AML-193 (cell line): ENCODE measurements at places on chromosomes 16 and 17.

DNA sequence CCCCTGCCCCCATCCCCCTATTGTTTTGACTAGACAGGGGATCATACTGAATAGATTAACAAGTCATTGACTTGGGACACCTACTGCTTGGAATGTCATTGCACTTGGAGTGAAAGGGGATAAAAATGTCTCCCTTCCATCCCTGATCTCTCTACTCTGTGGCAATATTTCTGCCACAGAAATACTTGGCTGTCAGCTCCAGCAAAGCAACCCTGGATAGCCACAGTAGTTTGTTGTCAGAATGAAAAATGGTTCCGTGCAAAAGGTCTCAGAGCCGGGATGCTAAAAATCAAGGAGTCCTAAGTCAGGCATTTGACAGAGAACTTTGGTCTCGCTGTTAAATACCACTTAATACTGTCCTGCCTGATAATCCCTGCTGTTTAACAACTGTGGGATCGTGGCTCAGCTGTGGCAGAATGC, 722.0 kb upstream of the SOX9 start:
- no peak for DNase-seq

- DNase-seq: no peak
Measured at GRCh38 chr17:21201298-21201595, 12.7 kb downstream of the TMEM11 start.

DNA sequence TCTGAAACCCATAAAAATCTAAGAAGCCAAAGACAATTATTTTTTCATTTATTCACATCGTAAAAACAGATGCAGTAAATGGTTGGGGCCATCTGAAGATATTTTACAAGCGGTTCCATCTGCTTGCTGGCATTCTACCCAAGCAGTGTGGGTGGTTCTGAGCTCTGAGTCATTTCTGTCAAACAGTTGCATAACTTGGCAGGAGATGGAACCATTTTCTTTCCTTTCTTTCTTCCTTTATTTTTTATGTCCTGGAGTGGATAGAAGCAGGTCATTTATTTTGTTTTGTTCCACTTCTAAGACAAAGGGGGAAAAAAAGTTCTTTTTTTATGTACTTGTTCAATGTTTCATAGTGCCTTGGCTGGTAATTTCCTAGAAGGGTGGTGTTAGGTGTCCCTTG, 1151.9 kb upstream of the GOT2 start:
- no peak for DNase-seq

DNA sequence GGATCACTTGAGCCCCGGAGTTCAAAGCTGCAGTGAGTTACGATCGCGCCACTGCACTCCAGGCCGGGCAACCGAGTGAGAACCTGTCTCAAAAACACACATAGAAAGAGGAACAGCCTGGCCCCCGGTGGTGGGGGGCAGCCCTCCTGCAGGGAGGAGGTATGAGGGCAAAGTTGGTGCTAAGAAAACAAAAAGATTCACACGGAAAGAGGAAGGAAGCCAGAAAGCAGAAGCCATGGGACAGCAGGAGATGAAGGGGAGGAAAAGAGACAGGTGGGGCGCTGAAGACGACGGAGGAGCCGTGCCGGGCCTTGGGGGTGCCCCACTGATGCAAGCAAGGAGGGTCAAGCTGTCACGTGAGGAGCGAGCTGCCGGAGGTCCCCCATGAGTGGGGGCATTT, 8.2 kb upstream of the C16orf74 start:
- peak; percentile 94 for DNase-seq

- DNase-seq: peak; percentile 85
Measured at GRCh38 chr16:88978608-88979346, 1.8 kb upstream of the CBFA2T3 start.

- DNase-seq: peak; percentile 49
Measured at GRCh38 chr17:37079735-37080134, 131.0 kb downstream of the AATF start.

DNA sequence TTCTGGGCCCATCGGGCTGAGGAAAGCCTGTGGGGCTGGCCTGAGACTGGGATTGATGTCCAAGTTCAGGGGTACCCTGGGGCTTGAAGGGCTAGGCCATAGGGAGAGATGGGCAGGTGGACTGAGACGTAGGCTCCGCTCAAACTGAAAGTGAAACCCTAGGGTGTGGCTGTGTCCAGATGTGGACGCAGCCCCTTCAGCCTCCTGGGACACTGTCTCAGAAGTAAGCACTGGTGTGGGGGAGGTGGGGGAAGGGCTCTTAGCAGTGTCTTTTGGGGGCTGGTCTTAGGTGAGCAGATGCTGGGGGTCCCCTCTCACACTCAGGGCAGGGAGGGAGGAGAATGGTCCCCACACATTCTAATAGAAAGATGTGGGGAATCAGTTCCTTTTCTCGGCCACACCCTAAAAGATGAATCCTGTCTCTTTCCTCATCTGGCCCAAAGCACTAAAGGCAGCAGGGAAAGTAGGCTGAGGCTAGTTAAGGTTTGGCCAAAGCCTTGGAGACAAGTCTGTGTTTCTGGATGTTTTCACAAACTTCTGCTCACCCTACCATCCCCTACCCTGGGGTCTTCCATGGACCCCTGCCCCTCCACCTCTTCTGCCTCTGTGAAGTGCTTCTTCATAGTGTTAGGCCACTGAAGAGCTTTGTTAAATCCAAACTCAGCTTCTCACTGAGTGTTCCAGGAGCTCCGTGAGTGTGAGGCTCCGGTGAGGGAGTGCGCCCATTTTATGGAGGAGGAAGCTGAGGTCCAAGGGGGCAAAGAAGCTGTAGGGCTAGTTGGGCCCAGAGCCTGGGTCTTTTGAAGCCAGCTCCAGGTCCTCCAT, 5.6 kb downstream of the FMNL1 start:
- peak; percentile 50 for DNase-seq

DNA sequence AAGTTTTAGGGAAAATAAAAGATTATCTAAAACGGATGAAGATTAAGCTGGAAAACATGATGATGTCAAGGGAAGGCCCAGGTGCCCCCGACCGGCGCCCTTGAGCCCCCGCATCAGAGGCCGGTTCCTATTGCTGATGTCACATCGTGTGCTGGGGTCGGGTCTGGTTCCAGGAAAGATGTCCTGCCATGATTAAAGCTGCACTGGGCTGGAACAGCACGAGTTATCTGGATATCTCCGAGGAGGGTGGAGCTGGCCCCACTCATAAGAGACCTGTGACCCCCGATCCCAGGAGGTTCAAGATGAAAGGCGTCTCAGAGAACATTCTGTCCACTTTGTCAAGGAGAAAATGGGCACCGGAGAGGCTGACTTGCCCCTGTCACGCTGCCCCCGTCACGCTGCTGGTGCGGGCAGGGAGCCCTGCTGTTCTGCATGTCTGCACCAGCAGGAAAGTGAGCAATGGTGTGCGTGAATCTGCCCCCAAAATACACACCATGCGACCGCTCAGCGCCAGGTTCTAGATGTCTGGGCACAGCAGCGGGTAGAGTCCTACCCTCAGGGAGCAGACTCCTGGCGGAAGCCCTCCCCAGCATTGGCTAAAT, 53.0 kb downstream of the ENGASE start:
- DNase-seq: no peak
